NCI-H526 (cell line): ENCODE measurements at places on chromosomes 11 and 22.
A peak's percentile ranks its signal among the peaks of the same experiment; 100 is the strongest.

DNA sequence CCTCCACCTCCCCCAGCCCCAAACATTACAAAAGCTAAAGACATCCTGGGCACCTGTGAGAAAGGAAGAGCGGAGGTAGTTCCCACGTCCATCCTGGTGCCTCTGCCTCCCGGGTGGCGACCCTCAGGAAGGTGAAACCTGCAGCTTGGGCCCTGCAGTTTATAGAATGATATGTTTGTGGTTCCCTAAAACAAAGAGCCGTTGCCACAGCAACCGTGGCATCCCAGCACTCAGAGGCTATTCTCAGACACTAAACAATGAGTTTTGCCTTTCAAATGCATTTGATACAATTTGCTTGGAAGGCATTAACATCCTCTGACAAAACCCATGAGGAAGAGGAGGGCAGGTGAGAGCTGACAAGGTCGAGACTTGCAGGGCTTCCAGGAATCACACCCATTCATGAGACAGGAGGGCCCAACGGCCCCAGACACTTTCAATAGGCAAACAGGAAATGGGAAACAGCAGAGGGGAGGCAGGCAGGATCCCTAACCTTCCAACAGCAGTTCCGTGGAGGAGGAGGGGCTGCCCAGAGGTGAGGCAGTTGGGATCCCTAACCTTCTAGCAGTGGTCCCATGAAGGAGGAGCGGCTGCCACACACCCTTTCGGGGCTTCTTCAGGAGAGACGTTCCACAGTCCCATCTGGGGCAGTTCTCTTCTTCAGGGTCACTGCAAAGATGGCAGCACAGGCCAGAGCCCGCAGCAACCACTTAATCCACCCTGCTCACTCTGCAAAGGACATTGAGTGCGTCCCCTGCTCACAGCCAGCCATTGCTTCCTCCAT, 379.2 kb downstream of the SHANK2 start:
- DNase-seq = peak; percentile 79

DNA sequence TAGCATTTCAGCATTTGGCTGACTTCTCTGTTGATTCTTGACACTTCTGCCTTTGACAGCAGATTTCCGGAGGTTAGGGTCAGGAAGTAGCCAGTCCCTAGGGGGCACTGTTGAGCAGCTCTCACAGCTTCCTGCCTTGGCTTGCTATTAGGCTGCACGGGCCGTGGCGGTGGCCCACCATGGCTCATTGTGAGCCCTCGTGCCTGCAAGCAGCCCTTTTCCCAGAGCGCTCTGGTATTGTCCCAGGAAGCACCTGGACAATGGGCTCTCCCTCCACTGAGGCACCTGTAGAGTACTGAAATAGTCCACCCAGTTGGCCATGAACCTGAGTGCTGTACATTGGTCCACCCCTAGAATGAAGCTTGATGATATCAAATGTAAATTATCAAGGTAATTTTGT, 100.2 kb upstream of the GAL start:
- DNase-seq = peak; percentile 59

DNA sequence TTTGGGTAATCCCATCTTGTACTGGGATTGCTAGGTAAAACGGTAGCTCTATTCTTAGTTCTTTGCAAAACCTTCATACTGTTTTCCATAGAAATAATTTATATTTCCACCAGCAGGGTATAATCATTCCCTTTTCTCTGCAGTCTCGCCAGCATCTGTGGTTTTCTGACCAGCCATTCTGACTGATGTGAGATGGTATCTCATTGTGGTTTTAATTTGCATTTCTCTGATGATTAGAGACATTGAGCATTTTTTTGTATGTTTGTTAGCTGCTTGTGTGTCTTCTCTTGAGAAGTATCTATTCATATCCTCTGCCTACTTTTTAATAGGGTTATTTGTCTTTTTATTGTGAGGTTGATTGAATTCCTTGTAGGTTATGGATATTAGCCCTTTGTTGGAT, 220.9 kb downstream of the PGR start:
- DNase-seq = peak; percentile 94

GRCh38 chr11:6328321-6328720, 8.0 kb upstream of the CAVIN3 start:
- no peak for DNase-seq

DNA sequence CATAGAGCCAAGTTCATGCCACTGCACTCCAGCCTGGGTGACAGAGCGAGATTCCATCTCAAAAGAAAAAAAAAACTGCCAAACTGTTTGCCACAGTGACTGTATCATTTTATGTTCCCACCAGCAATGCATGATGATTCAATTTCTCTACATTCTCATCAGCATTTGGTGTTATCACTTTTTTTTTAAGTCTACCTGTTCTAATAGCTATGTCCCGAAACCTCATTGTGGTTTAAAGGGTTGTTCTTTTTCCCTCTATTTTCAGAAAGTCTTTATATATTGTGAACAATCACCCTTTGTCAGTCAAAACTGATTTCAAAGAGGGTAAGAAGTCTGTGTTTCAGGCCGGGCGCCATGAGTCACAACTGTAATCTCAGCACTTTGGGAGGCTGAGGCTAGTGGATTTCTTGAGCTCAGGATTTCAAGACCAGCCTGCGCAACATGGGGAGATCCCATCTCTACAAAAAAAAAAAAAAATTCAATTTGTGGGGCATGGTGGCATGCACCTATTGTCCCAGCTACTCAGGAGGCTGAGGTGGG, 14.8 kb upstream of the FAM168A start:
- DNase-seq = no peak

DNA sequence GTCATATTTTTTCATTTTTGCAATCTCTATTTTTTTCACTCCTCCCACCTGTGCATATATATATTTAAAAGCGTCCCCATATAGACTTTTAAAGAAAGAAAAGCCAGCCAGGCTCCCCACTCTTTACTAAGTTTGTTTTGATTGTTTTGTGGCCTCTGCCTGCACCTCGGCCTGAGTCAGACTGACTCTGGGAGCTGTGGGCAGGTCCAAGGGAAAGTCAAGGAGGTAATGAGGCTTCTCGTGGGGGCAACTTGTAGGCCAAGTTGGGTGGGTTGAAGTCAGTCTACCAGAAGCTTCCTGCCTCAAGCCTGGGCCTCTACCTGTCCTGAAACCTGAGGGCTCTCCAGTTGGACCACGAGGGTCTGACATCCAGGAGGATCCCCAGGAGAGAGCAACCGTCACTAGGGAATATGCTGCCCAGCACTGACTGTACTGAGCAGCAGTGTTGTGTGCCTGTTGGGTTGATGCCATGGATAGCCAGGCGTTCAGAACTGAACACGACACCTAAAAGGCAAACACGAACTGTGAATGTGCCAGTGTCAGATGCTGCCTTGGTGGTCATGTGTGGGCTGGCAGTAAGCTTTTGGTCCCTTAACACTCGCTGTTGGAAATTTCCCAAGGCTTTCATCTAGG, 58.8 kb downstream of the BMAL1 start:
- DNase-seq = peak; percentile 9

DNA sequence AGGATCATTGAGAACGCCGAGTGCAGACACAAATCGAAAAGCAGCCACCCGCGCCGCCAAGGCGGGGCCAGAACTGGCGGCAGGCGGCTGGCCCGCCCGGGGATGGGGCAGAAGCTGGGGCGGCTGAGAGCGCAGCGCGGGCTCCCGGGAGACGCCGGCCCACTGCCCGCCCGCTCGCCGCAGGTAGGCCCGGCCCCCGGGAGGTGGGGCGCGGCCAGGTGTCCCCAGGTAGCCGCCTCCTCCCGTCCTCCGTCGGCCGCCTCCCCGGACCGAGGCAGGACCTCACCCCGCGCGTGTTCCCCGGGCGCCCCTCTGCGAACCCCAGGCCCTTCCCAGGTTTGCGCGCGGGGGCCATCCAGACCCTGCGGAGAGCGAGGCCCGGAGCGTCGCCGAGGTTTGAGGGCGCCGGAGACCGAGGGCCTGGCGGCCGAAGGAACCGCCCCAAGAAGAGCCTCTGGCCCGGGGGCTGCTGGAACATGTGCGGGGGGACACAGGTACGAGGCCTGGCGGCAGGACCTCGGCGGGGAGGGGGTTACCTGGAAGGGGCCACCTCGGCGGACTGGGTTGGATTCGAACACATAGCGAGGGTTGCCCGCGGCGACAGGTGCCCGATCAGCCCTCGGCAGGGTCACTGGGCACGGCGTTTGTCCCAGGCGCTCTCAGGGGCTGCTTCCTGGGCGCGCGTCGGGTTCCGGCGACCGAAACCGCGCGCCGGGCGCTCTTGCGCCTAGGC, at the start of gene PRRG4:
TSS of gene PRRG4 (plus strand) at position 248 of the 733 bp plus-strand sequence. CDS start 603 bp downstream, outside the sequence.
- peak; percentile 90 for DNase-seq

DNA sequence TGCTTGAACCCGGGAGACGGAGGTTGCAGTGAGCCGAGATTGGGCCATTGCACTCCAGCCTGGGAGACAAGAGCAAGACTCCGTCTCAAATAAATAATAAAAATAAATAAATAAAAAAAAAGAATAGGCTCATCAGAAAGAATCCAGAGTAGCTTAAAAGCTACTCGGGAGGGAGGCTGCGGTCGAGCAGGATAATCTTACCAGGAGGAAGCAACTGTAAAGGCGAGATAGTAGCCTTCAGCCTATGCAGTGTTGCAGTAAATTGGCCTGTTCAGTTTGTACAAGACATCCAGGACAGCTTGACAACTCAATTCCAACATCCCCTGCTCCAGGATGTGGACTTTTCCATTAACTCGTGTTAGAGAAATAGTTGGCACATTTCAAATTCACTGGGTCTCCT, 1164.7 kb downstream of the LRRC4C start:
- DNase-seq = no peak

DNA sequence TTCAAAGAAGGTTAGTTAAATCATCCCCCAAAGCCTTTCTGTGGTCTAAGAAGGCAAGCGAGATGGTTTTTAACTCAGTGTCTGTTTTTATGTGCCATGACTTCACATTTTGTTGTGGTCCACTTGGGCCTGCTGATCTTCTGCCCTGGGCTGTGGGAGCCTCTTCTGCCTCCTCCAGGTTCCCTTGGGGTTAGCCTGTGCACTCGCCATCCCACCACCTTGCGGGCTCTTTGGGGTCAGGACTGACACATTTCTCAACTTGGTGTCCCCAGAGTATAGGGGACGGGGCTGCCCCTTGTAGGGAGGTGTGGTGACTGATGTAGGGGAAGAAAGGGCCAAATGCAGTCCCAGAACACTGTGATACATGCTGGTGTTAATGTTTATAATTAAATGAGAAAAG, 207.0 kb downstream of the TBC1D22A start:
- DNase-seq = no peak

DNA sequence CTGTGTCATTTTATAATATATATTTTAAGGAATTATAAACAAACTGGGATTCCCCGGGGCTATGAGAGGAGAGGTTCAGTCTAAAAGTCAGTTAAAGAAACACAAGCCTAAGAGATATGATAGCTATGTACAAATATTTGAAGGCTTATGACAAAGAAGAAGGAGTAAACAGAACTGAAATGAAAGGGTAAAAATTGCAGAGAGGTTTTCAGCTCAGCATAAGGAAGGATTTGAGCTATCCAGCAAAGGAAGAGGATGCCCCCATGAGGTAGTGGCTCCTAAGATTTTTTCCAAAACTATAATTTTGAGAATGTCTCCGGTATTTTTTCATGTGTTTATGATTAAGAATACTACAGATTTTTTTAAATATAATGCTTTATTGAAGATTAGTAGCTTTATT, 57.9 kb upstream of the ANGPTL5 start:
- DNase-seq = no peak

DNA sequence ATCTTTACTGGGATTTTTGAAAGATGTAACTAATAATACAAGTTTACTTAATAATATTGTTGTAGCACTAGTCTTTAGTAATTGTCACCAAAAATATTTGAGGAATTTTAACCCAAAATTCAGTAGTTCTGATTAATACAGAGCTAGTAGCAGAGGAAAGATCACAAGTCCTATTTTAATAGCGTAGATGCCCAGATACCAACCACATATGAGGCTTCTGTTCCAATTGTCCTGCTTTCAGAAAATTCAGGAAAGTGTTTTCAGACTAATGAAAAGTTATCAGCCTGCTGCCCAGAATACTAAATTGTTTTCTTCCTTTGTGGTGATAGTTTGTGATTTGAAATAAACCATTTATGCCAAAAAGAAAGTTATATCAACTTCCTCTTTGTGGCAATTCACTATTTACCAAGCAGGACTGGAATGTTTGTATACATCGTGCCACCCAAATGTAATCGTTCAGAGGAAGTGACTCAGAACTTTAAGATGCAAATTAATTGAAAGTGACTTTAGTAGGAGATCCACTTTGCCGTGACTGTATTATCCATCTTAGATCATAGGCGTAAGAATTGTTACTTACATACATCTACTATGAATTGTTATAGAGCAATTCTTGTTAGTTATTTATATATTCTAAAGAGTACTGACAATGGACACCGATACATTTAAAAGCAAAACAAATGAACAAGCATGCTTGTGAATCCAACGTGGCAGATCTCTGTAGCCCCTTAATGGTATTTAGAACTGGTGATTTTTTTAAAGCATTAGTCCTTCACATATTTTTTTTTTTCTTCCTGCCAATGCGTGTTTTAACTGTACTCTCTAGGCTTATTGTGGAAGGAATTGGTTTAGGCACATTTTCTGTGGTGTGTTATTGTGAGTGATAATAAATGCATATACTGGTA, 231.0 kb downstream of the DDX10 start:
- DNase-seq = no peak

DNA sequence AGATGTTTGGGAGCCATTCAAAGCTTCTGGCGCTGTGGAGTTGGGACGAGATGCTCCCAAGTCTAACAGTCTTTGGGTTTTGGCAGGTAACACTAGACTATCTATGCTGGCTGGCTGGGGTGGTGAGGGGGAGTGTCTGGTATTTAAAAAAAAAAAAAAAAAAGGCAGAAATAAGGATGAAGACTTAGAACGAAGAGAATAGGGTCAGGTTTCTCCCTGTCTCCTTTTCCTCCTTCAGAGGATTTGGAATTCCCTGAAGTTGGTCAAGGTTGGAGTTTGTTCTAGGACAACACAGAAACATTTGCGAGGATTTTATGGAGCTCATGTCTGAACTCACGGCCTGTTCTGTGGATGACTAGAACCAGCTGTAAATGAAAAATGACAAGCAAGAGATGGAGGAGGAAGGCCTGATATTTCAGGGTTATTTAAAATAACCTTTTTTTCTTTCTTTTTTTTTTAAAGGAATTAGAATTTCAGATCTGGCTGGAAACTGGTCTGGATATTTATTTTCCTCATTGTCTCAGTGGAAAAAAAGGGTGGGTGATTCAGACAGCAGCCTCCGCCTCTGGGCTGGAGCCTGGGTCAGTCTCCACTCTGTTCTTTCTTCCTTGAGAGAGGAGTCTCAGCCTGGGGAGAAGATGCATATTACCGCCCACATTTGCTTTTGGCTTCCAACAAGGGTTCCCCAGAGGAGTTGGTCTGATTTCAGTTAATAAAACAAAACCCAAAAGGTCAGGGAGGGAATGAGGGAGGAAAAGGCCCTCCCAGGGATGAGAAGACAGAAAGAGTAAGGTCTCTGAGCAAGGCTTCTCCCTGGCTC, 80.1 kb downstream of the USP35 start:
- DNase-seq = no peak

- peak; percentile 99 for DNase-seq
These were observed at the start of gene AMOTL1 for GRCh38 chr11:94767701-94768601. TSS of gene AMOTL1 (plus strand) at chr11:94768356. CDS start at chr11:94768512, 156 bp downstream.

GRCh38 chr22:38649841-38650522, 6.2 kb downstream of the FAM227A start:
- no peak for DNase-seq

GRCh38 chr11:104526006-104526405, 362.1 kb upstream of the PDGFD start:
- no peak for DNase-seq

GRCh38 chr22:41360126-41360525, 21.6 kb upstream of the TEF start:
- no peak for DNase-seq
